ENCODE measurements at places on chromosomes 7 and 10.

DNA sequence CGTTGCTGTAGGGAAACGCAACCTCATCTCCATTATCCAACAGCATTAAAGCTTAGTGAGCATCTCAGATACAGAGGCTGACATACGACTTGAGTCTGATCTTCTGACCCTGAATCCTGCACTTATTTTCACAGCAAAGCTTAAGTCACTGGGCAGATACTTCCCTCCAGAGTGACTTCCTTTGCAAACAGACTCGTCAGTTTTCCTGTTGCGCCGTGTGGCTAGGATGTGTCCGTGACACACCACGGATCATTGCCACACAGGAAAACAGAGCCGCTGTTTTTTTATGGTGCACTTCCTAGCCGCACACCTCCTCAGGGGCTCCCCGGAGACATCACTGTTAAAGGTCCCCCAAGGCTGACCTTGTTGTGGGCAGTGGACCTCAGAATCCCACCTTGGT is 94.9 kb upstream of the MKI67 start:
- peaks cover 41% of the 10 kb centered on the region for H3K27me3 ChIP-seq
- no peak overlapping the region for H3K27ac ChIP-seq
- no peak overlapping the region for H3K4me3 ChIP-seq
- no peak for DNase-seq
- H3K36me3 ChIP-seq, result no peaks in the 10 kb centered on the region

GRCh38 chr10:119630300-119630699 is 20.9 kb upstream of the BAG3 start:
- H3K4me3 ChIP-seq, result no peak overlapping the region
- no peaks in the 10 kb centered on the region for H3K36me3 ChIP-seq
- H3K4me1 ChIP-seq, result no peaks in the 10 kb centered on the region

DNA sequence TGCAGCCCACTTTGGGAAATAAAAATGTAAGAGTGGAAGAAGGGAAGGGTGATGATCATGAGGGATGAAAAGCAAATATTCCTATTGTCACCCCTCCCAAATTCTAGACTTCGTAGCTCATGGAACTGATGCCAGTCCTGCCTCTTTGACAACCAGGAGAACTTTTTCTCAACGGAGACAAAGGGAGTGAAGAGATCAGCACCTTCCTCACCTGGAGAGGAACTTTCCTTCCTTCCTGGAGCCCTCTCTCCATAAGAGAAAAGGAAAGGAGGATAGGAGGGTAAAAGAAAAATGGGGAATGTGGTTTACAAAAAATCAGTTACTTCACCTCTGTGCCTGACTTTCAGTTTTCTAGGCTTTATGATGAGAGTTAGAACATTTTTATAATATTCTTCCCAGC is 3.4 kb downstream of the TBX20 start:
- no peak for DNase-seq
- no peak overlapping the region for H3K4me3 ChIP-seq
- H3K36me3 ChIP-seq, result no peaks in the 10 kb centered on the region

- peaks cover 22% of the 10 kb centered on the region for H3K36me3 ChIP-seq
- H3K4me1 ChIP-seq, result no peaks in the 10 kb centered on the region
- no peak overlapping the region for H3K27ac ChIP-seq
These were observed 70.2 kb downstream of the RABGEF1 start for GRCh38 chr7:66810716-66811115.

DNA sequence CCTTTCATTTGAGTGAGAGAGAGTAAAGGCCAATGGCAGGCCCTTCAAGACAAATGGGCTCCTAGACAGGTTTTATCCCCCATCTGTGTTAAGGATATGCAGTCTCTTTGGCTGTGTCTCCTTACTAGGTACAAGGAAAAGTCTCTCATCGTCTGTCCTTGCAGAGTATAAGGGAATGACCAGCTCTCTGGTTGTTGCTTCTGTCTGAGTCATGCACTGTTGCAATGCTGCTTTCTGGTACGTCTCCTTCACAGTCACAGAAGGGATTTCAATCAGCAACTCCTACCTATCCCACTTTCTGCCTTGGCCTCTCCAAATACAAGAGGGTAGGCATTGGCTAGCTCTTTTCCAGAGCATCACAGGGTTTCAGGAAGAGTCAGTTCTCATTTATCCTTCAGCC is 48.1 kb downstream of the CTTNBP2 start:
- peaks cover 19% of the 10 kb centered on the region for H3K4me1 ChIP-seq
- H3K27me3 ChIP-seq, result no peaks in the 10 kb centered on the region
- peaks cover 9% of the 10 kb centered on the region for H3K36me3 ChIP-seq
- no peak for DNase-seq
- no peak overlapping the region for H3K27ac ChIP-seq

DNA sequence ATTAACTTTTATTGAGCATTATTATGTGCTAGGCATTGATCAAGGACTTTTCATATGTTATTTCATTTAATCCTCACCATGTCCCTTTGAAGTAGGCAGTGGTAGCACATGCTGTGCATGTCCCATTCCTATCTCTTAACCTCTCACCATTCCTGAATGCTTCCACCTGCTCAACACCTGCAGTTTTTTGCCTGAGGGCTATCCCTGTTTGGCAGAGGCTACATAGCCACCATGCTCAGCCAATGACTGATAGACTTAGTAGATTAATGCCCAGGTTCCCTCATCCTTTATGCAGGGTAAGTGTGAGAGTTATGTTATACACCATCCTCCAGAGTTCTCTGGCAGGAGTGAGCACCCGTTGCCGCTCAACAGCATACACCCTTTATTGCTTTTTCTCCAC is 387.8 kb downstream of the BBS9 start:
- H3K4me1 ChIP-seq, result peaks cover 6% of the 10 kb centered on the region
- no peak for DNase-seq
- H3K27me3 ChIP-seq, result no peaks in the 10 kb centered on the region
- no peaks in the 10 kb centered on the region for H3K36me3 ChIP-seq
- H3K27ac ChIP-seq, result no peak overlapping the region
- no peak overlapping the region for H3K4me3 ChIP-seq

DNA sequence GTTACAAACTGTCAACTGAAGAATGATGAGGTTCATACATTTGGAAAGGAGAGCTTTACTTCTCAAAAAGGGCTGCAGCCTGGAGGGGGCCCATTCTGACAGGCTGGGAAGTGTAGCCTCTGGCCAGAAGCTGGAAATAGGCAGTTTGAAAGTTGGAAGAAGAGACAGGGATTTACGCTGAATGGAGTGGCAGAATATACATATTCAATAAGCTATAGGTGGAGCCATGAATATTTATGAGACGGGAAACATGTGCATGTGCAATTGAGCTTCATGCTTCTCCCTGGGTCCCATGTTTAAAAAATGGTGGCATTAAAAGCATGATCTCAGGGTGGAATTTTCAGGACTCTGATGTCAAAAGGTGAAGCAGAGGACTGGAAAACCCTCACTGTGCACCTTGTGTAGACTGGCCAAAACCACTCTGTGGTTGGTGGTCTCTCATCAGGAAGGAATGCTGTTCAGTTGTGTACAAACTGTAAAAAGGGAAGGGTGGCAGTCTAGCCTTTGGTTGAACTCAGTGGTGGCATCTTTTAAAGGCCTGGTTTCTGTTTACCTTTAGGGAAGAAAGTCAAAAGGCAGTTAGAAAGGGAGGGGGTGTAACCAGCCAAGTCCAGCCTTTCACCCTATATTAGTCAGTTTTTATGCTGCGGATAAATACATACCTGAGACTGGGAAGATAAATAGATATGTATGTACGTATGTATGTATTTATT is 7.2 kb upstream of the ACTR3B start:
- no peak overlapping the region for H3K27ac ChIP-seq
- H3K27me3 ChIP-seq, result peaks cover 19% of the 10 kb centered on the region
- H3K4me3 ChIP-seq, result no peak overlapping the region
- DNase-seq, result no peak

GRCh38 chr10:8056378-8056777 is 1.9 kb downstream of the GATA3 start:
- H3K4me1 ChIP-seq, result peaks cover 44% of the 10 kb centered on the region
- H3K27ac ChIP-seq, result peak overlapping the region; percentile 84
- H3K27me3 ChIP-seq, result peaks cover 81% of the 10 kb centered on the region
- no peak for DNase-seq
- H3K4me3 ChIP-seq, result peak overlapping the region; percentile 88
- peaks cover 37% of the 10 kb centered on the region for H3K36me3 ChIP-seq

DNA sequence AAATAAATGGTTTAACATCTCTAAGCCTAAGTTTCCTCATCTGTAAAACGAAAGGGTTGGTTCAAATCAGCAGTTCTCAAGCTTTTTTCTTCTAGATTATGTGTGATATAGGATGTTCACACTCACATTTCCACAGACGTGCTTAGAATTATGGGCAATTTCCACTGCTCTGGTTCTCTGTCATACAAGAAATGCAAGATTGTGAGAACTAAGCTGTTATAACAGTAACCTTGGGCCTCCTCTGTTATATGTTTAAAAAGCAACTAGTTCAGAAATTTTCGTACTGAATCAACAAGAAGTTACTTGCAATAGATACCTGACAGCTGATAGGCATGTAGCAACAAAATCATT is 33.7 kb downstream of the ADD3 start:
- no peak overlapping the region for H3K4me3 ChIP-seq
- peaks cover 5% of the 10 kb centered on the region for H3K36me3 ChIP-seq
- H3K27ac ChIP-seq, result no peak overlapping the region
- peaks cover 20% of the 10 kb centered on the region for H3K4me1 ChIP-seq
- no peaks in the 10 kb centered on the region for H3K27me3 ChIP-seq

DNA sequence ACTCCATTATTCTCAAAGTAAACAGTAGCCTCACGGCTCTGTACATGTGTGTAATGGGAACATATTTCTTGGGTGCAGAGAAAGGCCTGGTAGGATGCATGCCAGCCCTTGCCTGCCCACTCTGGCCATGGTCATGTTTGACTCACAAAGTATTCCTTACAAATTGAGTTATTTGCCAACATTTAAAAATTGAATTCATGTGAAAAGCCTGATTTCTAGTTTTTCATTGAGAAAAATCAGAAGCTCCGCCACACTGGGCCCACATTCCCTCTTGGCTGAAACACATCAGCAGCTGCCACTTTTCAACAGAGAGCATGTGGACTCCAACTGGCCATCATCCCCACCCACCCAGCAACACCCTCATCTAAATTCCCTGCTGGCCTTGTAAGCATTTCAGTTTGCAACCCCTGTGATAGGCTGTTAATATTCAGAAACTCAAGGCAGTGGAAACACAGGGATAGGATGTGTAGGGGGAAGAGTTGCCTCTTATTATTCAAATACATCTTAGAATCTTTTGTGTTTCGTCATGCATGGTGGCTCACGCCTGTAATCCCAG is 40.9 kb downstream of the CDH23 start:
- peaks cover 13% of the 10 kb centered on the region for H3K4me1 ChIP-seq
- peaks cover 21% of the 10 kb centered on the region for H3K27me3 ChIP-seq
- no peak overlapping the region for H3K27ac ChIP-seq
- DNase-seq, result no peak
- no peak overlapping the region for H3K4me3 ChIP-seq
- H3K36me3 ChIP-seq, result no peaks in the 10 kb centered on the region

- H3K36me3 ChIP-seq, result no peaks in the 10 kb centered on the region
- no peak overlapping the region for H3K4me3 ChIP-seq
- H3K27me3 ChIP-seq, result no peaks in the 10 kb centered on the region
- H3K4me1 ChIP-seq, result no peaks in the 10 kb centered on the region
- no peak overlapping the region for H3K27ac ChIP-seq
These were observed 59.7 kb upstream of the CCDC71L start for GRCh38 chr7:106720641-106721040.

- peaks cover 14% of the 10 kb centered on the region for H3K27me3 ChIP-seq
- no peaks in the 10 kb centered on the region for H3K36me3 ChIP-seq
- no peak for DNase-seq
- no peak overlapping the region for H3K4me3 ChIP-seq
These were observed 8.8 kb downstream of the ADAP1 start for GRCh38 chr7:945556-946255.

GRCh38 chr10:132146271-132146671 is 40.5 kb upstream of the DPYSL4 start:
- no peaks in the 10 kb centered on the region for H3K4me1 ChIP-seq
- no peak overlapping the region for H3K4me3 ChIP-seq
- DNase-seq, result no peak
- H3K27ac ChIP-seq, result no peak overlapping the region
- H3K36me3 ChIP-seq, result no peaks in the 10 kb centered on the region

DNA sequence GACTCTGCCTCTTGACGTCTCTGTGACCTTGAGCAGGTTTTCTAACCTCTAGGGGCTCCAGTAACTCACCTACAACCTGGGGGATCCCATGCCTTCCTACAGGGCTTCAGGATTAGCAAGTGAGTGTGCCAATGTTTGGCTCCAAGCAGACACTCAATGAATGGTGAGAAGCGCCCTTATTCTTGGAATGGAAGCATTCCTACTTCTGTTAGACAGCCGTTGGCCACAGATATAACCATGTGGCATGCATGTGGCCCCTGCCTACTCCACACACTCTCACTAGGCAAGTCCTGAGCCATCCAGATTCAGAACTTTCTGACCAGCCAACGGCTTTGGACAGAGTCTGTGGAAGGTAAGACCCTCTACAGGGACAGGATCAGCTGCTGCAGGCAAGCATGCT is 108.9 kb upstream of the LYZL2 start:
- no peak for DNase-seq
- H3K36me3 ChIP-seq, result no peaks in the 10 kb centered on the region
- H3K27ac ChIP-seq, result no peak overlapping the region
- peaks cover 7% of the 10 kb centered on the region for H3K27me3 ChIP-seq

DNA sequence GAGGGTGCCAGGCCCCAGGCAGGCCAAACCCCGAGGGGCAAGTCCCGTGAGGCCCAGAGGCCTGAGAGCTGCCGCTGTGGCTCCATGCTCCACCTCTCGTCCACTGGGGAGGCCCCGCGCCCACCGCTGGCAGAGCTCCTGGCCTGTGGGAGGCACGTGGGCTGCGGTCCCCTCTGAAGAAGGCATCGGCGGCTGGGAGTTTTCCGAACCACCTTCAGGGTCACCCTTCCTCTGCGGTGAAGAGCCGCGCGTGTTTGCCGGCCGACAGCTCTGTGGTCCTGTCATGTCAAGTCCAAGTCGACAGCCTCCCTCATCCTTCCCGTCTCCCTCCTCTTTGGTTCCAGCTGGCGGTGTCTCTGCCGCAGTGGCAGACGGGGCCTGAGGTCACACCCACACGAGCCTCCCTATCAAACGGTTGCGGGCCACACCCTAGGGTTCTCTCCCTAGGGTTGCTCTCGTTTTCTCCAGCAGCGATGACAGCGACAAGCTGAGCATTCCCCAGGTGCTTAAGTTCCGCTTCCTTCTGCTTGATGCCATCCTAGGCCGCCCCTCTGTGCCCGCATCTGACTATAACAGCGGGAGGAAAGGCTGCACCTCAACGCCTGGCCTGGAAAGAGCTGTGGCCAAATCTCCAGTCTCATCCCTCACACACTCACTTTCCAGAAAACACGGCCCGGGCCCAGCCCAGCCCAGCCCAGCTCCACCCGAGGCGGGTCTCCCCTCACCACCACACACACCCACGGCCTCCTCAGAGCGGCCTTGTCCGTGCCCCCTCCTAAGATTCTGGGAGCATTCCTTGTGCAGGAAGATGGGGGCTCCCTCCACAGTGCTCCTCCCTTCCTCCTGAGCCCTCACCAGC is 185.0 kb downstream of the ELFN1 start:
- H3K4me1 ChIP-seq, result peaks cover 18% of the 10 kb centered on the region
- peaks cover 3% of the 10 kb centered on the region for H3K27me3 ChIP-seq
- peak; percentile 64 for DNase-seq
- H3K4me3 ChIP-seq, result no peak overlapping the region

- H3K36me3 ChIP-seq, result no peaks in the 10 kb centered on the region
- H3K4me3 ChIP-seq, result no peak overlapping the region
- peaks cover 11% of the 10 kb centered on the region for H3K4me1 ChIP-seq
- no peaks in the 10 kb centered on the region for H3K27me3 ChIP-seq
- no peak for DNase-seq
These were observed 55.1 kb upstream of the ZEB1 start for GRCh38 chr10:31263903-31264302.

- H3K27ac ChIP-seq, result peak overlapping the region; percentile 55
- peaks cover 31% of the 10 kb centered on the region for H3K4me1 ChIP-seq
- peaks cover 19% of the 10 kb centered on the region for H3K27me3 ChIP-seq
- DNase-seq, result no peak
- peak overlapping the region; percentile 27 for H3K4me3 ChIP-seq
These were observed 15.0 kb downstream of the SNX8 start for GRCh38 chr7:2299131-2299829.

Data from type B pancreatic cell (in vitro differentiated cells).